ENCODE measurements at places on chromosomes 13 and 19.

GRCh38 chr13:110712081-110712848 lies 1.2 kb upstream of the ING1 start:
- DNase-seq: peak; percentile 87

- no peak for DNase-seq
These were observed 1.5 kb downstream of the MYPOP start for GRCh38 chr19:45900738-45901431.

GRCh38 chr19:32661318-32661717 lies 13.7 kb downstream of the ANKRD27 start:
- DNase-seq: no peak

DNA sequence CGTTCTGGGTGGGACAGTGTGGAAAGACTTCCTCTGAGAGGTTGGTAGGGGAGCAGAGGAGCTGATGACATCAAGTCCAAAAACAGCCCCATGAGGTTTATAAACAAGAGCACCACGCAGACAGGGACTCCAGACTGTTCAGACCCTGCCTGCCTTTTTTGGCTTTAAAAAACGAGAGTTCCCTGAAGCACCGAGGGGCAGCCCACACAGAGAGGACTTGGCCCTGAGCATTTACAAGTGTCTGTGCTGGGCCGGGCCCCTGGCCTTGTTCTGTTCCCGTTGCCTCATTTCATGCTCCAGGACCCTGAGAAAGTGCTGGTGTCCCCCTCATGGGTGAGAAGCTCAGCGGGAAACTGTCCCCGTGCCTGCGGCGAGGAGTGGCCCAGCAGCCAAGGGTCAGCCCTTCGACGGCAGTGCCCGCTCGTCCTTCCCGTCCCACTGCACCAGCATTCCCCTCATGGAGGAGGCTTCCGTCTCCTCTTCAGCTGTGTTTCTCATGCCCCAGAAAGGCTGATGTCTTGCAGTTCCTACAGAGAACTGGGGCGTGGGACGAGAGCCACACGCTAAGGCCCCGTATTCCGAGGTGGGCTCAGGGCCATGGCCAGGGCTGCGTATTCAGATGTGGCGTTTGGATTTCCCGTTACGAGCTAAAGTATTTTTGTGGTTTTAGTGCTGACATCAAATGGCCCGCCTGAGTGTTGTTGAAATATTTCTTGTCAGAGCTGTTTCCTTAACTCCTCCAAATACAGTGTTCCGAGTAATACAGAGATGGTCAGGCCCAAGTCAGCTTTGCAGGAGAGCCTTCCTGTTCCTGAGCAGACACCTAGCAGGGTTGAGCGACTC lies 93.5 kb downstream of the ATP11A start:
- DNase-seq: no peak

DNA sequence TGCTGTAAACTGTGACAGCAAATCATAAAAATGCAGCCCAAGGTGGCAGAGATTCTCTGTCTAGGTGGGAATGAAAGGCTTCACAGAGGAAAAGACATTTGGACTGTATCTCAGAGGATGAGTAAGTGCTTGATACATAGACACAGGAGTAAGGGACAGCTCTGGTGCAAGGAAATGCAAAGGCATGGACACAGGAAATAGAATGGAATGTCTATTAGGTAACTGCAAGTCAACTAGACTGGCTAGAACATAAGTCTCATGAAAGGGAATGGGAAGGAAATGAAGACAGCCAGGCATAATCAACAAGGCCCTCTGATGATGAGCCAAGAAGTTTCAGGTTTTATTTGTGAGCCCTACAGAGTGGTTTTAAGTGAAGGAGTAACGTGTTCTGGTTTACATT lies 321.7 kb downstream of the SUCLA2 start:
- DNase-seq: no peak

GRCh38 chr19:57350877-57351805 lies at the start of gene ZNF304:
TSS of gene ZNF304 (plus strand) at chr19:57351271. CDS start at chr19:57351665, 394 bp downstream.
- peak; percentile 93 for DNase-seq

GRCh38 chr13:23386533-23386932 lies 47.0 kb downstream of the SACS start:
- no peak for DNase-seq

DNA sequence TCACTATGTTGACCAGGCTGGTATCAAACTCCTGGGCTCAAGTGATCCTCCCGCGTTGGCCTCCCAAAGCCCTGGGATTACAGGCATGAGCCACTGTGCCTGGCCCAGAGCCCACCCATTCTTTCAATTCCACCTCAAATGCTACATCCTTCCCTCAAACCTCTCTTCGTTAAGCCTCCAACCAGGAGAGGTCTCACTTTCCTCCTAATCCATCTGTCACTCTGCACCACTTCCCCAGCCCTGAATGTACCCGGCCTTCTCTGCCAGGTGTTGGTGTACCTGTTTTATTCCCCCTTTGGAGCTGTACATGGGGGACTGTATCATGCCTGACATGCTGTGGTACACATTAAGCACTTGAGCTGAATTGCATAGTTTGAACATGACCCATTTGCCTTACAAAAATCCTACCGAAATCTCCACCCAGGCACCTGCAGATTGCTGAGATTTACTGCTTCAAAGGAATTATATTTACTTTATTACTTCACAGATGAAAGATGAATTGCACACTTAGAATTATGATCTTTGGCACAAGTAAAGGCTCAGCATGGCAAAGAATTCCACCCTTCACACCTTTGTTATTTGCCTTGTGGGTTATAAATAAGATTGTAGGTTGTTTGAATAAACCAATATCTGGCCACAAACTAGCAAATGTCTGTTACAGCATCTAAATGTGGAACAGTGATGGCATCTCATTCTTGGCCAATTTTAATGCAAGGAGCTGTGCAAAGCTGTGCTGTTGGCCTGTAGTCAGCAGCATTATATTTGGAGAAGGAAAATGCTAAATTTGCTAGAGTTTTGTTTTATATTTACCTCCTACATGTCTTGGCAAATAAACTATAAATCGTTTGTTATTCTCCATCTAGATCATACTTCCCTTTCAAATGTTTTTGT lies 15.6 kb upstream of the WASF3 start:
- no peak for DNase-seq

Data from NCI-H1436 (cell line).